Hematopoietic multipotent progenitor cell treated with erythropoietin and hydrocortisone succinate and interleukin-3 and kit ligand, for 6 days (in vitro differentiated cells): ENCODE measurements at places on chromosomes 7 and 10.

DNA sequence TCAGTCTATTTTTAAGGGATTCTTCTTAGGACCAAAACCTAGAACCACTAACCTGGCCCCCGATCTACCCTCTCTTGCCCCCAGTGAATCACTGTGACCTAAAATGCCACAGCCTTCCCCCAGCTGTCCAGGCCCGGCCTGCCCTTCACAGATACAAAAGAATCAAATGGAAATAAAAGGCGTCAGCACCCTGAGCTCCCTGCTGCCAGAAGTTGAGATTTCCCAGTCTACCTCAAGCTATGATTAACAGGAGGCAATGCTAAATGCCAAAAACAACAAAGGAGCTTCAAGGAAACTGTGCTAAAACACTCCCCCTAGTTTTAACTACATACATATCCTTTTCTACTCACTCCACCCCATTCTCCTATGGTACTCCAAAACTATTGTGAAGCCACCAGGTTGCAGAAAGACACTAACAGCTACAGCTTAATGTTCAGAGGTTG lies 67.8 kb downstream of the GSAP start:
- DNase-seq, result no peak

DNA sequence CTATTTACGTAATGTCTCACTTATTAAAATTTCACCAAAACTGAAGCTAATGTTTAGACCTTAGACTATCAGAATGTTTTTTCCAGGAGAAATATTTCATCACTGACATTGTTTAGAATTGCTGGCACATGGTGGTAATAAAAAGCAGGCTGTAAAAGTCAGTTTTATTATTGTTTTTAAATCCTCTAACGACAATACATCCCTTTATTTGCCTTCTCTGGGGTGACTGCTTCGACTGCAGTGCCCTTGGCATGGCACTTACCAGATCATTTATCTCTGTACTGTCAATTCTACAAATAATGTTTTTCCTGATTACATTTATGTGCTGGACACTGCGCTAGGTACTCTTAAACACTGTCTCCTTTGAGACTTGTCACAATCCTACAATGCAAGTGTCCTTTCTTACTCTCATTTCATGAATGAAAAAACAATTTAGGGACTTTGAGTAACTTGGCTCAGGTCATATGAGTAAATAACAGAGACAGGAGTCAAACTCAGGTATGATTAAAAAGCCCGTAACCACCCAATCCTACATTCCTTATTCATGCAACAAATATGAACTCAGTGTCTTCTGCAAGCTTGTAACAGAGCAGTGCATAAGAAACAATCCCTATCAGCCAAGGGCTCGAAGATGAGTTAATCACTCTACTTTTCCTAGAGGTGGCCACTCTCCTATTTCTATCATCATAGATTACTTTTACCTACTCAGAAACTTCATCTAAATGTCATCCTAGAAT lies 5.6 kb upstream of the ING3 start:
- DNase-seq, result no peak

DNA sequence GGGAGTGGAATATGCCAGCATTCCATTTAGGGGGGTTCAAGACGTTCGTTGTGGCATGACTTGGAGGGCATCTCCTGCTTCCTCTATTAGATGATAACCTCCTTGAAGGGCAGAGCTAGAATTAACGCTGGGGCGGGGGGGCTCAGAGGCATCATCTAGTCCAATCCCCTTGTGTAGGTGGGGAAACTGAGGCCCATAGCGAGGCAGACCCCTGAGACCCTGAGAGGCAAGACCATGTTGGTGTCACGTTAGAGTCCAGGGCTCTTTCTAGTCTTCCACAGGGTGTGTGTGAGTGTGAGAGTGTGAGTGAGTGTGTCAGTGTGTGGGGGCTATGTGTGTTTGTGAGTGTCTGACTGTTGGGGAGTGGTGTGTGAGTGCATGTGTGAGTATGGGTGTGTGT lies 29.3 kb upstream of the NUB1 start:
- DNase-seq, result no peak

DNA sequence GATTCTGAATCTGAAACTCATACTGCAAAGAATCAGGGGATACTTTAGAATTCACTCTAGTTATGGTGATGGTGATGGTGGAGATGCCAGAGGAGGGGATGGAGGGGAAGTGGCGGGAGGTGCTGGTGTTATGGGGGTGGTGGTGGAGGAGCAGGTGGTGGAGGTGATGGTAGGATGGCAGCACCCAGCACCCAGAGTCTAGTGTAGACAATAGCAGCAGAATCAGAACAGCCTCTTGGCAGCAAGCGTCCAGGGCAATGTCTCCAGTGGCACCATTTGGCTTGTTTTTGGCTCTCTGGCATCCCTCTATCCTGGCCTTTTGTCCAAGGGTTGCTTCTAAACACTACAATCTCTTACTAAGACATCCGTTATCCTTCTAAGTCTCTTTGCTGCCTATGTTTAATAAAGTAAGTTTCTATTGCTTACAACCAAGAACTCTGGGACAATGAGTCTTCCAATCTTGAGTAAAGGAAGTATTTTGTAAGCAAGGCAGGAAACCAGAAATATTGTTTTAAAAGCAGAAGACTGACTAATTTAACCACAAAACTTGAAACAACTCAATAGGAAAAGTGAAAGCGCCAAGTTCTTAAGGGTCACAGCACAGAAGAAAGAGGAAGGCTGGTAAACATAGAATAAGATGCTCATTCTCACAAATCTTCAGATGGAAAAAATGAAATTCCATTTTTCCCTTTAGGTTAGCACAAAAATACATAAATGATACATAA lies 42.4 kb upstream of the GDF10 start:
- peak; percentile 57 for DNase-seq

DNA sequence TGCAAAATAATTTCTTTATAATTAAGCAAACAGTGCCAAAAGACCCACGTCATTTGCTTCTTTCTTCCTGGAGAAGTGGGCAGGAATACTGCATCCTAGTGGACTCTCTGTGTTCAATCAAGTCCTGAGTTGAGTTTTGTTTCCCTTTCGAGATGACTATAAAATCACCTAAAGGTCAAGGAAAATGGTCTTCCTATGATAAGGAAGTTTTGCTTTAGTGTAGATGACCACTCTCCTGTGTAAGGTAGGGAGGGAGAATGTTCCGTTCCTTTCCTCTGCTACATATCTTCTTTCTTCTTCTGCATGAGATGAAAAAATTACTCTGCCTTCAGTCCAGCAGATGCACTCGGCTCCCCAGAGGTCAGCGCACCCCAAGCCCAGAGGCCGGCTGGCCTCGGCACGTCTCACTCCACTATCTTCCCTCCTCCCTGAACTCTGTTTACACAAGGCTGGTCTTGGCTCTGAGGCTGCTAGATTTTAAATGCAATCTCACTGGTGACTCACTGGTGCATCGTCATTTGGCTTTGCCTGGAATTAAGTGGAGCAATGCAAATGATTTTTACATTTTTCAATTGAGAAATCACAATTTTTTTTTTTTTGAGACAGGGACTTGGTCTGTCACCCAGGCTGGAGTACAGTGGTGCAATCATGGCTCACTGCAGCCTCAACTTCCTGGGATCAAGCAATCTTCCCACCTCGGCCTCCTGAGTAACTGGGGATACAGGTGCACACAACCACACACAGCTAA lies 18.6 kb upstream of the VDAC2 start:
- DNase-seq, result no peak

DNA sequence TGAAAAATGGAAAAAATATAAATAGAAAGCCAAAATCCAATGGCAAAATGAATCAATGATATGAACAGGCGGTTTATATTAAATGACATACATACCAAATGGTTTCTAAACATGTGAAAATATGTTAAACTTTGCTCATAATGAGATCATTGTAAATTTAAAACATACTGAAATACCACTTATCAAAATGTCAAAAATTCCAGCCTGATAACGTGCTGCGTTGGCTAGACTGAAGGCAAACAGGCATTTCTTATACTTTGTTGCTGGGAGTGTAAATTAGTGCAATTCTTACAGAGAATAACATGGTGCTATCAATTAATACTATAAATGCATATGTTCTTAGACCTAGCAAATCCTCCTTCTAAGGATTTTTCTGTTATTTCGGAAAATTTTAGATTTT lies 225.8 kb upstream of the FAM3C start:
- no peak for DNase-seq

- no peak for DNase-seq
These were observed 9.3 kb upstream of the SEC24C start for GRCh38 chr10:73734796-73735305.

GRCh38 chr10:7333961-7334641 lies 76.7 kb downstream of the SFMBT2 start:
- no peak for DNase-seq

DNA sequence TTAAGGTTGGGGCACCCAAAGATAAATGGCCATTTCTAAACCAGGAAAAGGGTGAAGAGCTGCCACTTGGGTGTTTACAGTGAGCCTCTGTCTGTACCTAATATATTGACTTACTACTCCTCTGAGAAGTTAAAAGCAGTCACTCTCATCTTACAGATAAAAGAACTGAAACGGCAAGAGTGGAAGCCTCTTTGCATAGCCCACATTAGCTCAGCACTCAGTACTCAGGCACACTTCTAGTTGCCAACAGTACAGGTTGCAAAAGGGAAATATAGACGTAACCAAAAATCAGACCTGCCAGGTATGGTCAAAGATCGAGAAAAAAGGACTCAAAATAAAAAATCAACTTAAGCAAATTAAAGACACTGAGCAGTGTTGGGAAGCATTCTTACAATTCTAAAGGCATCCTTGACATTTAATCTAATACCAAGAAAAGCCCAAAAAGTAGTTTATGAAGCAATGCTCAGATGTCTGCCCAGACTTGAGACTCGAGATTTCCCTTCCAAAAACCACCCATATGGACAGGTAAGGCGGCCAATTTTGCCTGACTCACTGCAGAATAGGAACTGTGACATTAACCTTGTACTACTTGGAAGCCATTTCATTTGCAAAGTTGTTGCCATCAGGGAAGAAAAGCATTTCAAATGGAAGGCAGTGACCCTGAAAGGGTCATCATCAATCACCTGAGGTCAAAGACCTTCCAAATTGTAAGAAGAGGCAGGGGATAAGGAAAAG lies 139.3 kb downstream of the SLC25A13 start:
- no peak for DNase-seq

- DNase-seq, result no peak
These were observed 88.5 kb downstream of the AVL9 start for GRCh38 chr7:32583791-32584190.

- no peak for DNase-seq
These were observed 23.6 kb downstream of the EEPD1 start for GRCh38 chr7:36176697-36177096.

DNA sequence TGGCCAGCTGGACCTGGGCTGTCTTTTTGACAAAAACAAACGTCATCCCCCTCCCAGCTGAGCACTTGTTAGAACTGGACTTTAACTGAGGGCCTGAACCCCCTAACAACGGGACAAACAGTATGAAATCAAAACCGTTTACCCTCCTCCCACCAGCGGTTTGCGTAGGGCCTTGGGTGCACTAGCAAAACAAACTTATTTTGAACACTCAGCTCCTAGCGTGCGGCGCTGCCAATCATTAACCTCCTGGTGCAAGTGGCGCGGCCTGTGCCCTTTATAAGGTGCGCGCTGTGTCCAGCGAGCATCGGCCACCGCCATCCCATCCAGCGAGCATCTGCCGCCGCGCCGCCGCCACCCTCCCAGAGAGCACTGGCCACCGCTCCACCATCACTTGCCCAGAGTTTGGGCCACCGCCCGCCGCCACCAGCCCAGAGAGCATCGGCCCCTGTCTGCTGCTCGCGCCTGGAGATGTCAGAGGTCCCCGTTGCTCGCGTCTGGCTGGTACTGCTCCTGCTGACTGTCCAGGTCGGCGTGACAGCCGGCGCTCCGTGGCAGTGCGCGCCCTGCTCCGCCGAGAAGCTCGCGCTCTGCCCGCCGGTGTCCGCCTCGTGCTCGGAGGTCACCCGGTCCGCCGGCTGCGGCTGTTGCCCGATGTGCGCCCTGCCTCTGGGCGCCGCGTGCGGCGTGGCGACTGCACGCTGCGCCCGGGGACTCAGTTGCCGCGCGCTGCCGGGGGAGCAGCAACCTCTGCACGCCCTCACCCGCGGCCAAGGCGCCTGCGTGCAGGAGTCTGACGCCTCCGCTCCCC lies at the start of gene IGFBP1:
TSS of gene IGFBP1 (plus strand) at position 304 of the 808 bp plus-strand sequence. CDS start at position 469, 165 bp downstream.
- DNase-seq, result no peak

DNA sequence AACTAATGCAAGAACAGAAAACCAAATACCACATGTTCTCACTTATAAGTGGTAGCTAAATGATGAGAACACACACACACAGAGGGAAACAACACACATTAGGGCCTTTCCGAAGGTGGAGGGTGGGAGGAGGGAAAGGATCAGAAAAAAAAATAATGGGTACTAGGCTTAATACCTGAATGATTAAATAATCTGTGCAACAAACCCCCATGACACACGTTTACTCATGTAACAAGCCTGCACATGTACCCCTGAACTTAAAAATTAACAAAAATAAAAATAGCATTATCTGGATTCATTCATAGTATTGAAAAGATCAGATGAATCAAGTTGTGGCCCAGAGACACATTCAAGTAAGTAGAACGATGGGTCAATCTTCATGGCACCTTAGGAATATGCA lies 159.5 kb upstream of the POT1 start:
- DNase-seq, result no peak
